ENCODE measurements at places on chromosomes 3 and 15.

GRCh38 chr15:57090496-57090859 lies 172.0 kb downstream of the TCF12 start:
- DNase-seq, result no peak

DNA sequence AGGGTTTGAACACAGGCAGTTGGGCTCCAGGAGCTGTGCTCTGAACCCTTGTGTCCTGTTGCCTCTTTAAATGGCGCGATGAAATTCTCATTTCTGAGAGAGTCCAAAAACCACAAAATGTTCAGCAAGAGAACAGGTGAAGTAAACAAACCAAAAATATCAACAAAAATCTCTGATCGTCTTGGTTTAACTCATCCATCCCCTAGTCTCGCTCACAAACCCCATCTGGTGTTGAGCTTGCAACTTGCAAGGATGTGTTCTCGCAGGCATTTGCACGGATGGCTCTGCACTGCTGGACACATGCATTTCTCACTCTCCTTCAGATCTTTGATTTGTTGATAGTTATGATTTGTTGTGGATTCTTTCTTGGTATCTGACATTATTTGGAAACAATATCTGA lies 31.1 kb downstream of the FAH start:
- no peak for DNase-seq

DNA sequence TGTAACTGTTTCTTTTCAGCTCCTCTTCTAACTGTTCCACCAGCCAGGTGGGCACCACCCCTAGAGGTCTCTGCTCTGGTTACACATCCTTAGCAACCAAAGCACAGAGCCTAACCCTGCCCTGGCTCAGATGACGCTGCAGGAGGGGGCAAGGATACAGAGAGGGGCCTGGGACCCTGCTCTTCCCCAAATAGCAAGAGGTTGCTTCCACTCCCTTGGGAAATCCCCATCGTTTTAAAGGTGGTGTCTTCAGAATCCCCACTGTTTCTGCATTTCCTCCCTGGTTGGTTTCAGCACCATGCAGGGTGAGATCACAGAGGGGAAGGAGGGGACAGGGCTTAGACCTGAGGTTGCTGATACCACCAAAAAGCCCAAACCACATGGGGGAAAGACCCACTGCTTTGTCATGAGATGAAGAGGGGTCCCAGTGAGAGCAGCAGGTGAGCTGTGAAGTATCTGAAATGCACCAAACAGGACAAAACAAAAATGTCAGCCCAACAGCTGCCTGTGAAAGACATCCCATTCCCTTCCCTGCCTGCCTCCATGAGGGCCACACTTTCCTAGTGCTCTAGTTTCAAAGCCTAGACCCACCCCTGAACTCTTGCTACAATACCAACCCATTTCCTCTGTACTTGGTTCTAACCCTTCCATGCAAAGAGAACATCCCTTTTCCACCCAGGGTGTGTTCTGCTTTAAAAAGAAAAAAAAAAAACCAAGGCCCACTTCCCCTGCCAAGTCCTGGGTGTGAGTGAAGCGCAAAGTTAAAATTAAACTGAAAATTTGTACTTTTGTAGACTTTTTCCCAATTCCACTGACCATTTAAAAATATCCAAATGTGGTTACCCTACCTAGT lies 29.0 kb downstream of the ANP32A start:
- no peak for DNase-seq

GRCh38 chr15:68774120-68774519 lies 46.6 kb downstream of the ANP32A start:
- no peak for DNase-seq

DNA sequence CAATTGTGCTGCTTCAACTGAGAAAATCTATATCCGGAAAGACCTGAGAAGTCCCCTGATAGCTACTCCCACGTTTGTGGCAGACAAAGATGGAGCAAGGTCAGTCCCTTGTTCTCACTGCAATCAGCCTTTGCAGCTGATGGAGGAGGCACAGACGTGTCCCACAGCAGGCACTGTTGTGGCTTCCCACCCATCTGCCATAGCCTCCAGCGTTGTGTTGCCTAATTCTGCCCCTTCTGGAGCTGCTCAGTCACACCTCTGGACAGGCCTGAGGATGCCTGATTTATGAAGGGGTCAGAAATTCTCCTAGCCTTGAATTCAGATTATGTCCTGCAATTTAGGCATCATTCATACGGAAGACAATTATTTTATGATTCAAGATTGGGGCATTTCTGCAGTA lies 41.9 kb downstream of the MRPS25 start:
- DNase-seq, result no peak

GRCh38 chr15:77464129-77464865 lies 43.6 kb downstream of the HMG20A start:
- no peak for DNase-seq

DNA sequence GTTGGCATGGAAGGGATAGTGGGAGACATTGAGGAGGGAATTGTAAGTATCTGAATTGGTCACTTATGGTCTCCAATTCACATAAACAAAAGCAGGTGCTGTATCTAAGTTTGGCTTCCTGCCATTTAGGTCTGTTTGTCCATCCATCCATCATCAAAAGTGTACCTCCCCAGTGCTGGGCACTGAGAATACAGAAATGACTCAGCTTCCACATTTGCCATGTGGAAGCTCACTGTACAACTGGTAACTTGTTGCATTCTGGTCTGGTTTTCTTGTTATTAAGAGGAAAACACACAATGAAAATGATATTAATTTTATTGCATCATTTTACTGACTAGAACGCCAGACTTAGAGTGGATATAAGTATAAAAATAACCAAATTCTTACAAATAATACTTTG lies 30.9 kb upstream of the MUC13 start:
- DNase-seq, result no peak

GRCh38 chr3:87298111-87298718 lies 21.8 kb upstream of the POU1F1 start:
- peak; percentile 45 for DNase-seq

DNA sequence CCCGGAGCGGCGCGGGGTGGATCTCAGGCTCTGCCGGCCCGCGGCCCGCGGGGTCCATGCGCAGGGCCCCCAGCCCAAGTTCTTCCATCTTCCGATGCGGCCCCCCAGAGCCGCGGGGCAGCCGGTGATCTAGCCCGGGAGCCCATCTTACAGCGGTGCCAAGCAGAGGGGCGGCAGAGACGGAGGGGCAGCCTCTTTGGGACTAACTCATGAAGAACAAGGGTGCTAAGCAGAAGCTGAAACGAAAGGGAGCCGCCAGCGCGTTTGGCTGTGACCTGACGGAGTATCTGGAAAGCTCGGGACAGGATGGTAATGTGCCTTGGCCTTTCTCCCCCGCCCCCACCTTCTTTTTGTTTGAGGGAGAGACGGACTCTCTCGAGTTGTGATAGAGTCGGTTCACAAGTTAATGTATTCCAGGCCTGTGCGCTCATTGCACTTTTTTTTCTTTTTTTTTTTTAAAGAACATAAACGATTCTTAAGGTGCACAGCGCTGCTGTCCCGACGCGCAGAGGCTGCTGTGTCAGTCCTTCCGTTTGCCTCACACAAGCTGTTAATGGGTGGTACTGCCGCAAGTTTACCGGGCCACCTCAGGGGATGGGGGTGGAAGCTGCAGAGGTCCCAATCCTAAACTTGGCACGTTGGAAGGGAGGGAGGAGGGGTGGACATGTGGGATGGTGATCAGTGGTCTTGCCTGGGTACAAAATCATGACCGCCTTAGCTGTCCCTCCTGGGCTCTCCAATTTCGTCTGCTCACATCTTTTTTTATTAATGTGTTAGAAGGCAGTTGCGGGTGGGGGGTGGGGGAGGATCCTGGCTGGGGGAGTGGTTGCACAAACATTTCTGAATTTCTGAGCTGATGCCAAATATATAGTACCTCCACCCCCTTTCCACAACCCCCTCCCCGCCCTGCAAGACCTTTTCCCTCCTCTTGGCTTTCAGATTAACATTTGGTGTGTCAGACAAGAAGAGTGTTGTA lies 801 bp downstream of the ARHGAP31 start:
- no peak for DNase-seq

- peak; percentile 55 for DNase-seq
Observed at GRCh38 chr3:195697582-195698324, 23.0 kb upstream of the MUC20 start.

GRCh38 chr3:116020495-116020894 lies 397.2 kb downstream of the GAP43 start:
- DNase-seq, result no peak

DNA sequence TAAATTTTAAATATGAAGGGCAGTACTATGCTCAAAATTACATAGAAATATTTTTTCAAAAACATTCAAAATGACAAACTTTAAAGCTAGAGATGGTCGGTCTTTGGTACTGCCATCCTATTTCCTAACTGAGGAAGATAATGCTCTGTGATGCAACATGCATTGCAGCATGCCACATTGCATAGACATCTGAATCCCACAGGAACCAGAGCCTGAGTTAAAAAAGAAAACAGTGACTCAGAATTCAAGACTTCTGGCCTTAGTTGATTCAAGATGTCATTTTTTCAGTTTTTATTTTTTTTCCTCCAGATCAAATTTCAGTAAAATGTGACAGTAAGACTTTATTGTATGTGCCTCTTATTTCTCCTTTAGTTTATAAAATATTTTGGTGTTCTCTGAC lies 33.1 kb downstream of the TP63 start:
- peak; percentile 60 for DNase-seq

DNA sequence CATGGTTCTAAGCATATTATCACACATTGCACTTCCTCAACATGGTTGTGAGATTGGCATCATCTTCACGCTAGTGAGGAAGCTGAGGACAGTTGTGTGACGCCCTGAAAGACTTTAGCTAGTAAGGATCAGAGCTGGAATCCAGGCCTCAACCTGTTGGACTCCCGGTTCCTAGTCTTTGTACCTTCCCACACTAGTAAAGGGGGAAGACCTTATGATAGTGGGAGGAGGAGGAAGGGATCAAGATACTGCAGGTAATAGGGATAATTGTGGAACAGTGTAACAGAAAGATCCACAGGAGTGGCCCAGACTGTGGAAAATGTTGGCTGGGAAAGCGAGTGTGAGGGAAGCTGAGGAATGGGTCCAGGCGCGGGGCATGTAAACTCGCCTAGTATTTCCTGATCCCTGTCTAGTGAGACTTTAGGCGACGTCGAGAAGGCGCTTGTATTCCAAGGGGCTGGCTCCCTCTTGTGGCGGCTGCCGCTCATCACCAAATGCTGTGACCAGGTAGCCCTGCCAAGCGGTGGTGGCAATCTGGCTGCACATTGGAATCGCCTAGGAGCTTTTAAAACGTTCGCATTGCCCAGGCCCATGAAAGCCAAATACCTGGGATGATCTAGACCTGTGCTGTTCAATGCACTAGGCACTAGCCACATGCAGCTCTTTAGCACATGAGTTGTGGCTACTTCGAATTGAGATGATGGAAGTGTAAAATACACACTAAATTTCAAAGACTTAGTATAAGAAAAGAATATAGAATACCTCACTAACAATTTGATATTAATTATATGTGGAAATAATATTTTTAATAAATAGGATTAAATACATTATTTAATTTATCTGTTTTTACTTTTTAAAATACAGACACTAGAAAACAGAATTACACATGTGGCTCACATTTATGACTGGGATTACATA lies 38.8 kb upstream of the CLDN18 start:
- peak; percentile 60 for DNase-seq

DNA sequence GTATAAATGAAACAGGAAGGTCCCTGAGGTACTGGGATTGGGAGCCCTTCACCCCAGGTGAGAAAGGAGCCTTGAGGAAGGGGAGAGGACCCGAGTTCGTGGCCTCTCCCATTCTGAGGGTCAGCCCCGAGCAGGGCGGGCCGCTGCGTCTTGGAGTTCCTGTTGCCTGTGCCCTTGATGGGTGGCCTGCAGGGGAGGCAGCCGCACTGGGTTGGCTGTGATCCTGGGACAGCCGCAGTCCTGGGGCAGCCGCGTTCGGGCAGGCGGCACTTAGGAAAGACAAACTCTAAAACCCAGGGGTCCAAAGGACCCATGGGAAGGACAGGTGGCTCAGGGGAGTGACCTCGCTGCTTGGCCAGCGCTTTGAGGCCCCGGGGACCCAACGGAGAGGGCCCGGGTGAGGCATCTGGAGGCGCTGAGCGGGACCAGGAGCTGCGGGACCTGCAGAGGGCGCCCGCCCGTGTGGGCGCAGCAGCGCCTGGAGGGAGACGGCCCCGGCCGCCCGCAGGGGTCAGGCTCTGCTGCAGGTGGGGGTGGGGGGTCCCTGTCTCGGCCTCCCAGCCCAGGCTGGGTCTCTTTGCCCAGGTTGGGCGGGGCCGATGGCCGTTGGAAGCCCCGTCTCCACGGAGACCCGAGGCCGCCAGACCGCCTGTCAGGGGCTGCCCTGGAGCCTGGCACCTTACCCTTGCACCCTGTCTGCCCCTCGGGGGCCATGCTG lies 65.1 kb downstream of the HMCES start:
- DNase-seq, result peak; percentile 14

- no peak for DNase-seq
Observed at GRCh38 chr3:46881596-46882376, 4.3 kb downstream of the PTH1R start.

DNA sequence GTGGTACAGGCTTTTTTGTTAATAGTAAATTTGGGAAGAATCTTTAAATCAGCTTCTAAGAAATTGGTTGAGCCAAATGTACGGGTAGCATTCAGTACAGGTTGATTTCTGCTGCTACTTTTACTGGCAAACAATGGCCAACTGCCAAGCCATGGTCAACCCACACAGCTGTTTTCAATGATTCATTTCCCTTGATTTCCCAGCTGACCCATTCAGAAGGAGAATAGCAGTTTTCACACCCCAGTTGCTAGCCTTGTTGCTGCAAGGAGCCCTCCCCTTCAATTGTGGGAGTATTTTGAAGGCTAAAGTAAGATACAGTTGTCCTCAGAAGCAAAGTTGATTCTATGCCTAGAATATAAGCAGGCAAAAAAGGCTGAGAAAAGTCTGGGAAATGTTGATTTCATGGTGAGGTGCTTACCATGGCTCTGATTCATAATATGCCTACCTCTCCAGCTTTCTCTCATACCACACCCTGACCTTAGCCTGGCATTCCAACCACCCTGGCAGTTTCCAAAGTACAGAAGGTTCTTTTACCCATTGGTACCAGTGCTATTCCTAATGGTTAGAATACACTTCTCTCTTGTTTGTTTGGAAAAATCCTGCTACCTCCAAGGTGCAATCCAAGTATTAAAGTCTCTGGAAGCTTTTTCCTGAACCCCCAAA lies 320.3 kb upstream of the TGFBR2 start:
- DNase-seq, result peak; percentile 31

DNA sequence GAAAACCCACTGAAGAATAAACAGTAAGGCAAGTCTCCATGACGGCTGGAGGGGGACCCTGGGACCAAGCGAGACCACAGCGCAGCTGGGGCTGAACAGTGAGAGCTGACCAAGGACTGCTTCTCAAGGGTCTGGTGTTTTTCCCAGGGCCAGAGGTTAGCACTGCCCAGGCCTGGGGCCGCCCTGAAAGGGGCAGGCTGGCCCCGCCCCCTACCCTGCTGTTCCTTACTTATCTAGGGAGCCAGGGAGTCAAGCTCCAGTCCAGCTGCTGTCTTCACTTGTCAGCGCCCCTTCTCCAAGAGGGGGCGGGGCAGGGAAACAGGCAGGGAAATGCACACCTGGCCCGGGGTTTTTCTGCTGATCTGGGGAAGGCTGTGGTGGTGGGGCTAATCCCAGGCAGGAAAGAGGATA lies 51.6 kb upstream of the HACD2 start:
- DNase-seq, result no peak

GRCh38 chr15:100614336-100614735 lies 11.9 kb downstream of the ASB7 start:
- no peak for DNase-seq
